Hepatocyte (in vitro differentiated cells): ENCODE measurements at places on chromosomes 2 and 18.

DNA sequence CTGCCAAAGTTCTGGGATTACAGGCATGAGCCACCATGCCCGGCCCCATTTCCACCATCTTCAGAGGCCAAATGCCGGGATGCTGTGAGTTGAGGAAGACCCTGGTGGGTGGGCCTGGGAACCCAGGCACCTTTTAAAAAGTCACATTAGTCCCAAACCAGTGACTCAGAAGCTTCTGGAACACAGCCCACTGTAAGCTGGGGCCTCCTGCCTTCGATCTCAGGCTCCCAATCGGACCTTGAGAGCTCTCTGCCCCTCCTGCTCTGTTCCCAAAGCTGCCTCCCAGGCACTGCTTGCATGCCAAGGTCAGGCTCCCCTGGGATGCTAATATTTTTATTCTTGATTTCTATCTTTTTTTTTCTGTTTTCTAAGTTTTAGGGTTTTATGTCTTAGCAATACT is 4.2 kb downstream of the ADCY3 start:
- DNase-seq = no peak

- DNase-seq = no peak
These were observed 36.3 kb downstream of the ZNF516 start for GRCh38 chr18:76458522-76459311.

DNA sequence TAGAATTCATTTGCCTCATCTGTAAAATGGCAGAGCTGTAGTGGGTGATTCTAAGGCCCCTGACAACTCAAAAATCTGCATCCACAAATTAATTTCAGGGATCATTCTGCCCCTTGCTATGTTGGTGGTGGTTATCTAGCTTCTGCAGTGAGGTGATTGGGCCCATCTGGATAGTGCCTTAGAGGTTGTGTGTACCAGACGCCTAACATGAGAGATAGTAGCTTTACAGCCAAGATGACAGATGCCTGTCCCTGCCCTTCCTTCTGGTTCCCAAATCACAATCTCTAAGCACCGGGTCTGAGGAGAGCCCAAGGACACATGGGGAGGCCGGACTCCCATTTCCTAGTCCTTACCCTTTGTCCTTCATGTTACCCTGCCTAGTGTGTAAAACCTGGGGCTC is 51.1 kb upstream of the TNP1 start:
- no peak for DNase-seq

GRCh38 chr2:148253685-148254084 is 232.8 kb downstream of the MBD5 start:
- no peak for DNase-seq

- DNase-seq = peak; percentile 80
These were observed 2.4 kb upstream of the HOXD8 start for GRCh38 chr2:176126929-176127773.
